Hematopoietic multipotent progenitor cell treated with erythropoietin and hydrocortisone succinate and interleukin-3 and kit ligand, for 17 days (in vitro differentiated cells): ENCODE measurements at places on chromosomes 2 and 18.

GRCh38 chr18:40079786-40080185, 1875.2 kb upstream of the PIK3C3 start:
- DNase-seq: no peak

DNA sequence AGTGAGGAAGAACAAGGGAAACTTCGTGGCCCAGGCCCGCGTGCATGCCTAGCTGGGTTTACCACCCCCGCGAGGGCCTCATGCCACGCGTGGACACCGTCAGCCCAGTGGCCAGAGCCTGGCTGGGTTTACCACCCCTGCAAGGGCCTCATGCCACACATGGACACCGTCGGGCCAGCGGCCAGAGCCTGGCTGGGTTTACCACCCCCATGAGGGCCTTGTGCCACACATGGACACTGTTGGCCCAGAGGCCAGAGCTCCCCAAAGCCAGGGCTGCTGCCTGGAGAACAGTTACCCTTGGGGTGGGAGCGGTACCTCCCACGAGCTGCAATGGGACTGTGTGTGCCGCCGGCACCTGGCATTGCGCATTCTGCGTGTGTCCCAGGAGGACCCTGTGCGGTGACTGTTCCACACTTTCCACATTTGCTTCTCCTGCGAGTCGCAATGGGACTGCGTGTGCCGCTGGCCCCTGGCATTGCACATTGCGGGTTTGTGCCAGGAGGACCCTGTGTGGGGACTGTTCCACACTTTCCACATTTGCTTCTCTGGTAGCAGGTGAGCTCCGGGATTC, 105.6 kb upstream of the CTDP1 start:
- no peak for DNase-seq

DNA sequence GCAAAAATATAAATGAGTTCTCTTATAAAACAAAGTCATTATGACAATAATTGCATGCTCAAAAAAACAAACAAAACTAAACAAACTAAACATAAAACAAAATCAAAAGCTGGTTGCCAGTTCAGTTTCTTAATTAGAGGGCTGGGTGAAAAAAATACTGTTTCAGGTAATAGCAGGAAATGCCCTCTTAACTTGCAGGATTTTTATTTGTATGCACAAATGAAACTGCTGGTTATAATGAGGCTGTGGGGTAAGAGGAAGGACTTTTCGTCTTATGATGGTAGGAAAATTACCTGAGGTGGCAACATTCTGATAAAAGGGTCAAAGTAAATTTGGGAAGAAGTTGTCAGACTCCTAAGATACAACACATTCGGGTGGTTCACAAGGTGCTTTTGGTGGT, 21.5 kb upstream of the CDKL4 start:
- no peak for DNase-seq

DNA sequence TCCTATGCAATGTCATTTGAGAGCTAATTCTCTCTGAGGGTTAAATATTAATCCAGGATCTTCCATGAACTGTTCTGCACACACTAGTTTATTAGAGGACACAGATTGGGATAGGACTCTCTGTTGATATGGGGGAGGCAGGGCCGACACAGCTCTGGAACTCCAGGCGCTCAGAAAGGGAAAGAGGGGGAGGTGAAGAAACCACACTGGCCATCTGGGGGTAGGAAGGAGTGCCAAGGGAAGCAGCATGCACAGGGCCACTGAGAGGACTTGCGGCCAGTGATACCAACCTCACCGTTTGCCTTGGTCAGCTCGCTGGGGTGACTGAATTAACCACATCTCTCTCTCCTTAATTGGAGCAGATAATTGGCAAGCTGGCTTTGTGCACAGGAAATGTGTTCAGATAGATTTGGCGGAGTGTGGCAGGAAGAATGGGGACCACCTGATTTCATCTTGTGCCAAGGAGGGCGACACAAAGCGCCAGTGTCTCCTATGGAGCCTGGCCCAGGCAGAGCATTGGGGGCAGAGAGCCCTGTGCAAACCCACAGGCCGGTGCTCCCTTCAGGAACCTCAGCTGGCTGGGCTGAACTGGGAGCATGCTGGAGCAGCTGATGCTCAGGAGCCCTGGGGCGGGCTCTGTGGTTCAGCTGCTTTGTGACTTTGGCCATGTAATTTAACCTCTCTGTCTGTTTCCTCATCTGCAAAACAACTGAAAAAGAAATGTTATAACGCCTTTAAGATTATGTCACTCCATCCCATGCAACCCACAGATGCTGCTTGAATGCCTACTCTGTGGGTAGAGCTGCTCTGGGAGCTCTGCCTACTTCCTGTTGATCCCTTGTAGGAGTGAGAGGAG, 114.7 kb upstream of the STON1 start:
- no peak for DNase-seq

DNA sequence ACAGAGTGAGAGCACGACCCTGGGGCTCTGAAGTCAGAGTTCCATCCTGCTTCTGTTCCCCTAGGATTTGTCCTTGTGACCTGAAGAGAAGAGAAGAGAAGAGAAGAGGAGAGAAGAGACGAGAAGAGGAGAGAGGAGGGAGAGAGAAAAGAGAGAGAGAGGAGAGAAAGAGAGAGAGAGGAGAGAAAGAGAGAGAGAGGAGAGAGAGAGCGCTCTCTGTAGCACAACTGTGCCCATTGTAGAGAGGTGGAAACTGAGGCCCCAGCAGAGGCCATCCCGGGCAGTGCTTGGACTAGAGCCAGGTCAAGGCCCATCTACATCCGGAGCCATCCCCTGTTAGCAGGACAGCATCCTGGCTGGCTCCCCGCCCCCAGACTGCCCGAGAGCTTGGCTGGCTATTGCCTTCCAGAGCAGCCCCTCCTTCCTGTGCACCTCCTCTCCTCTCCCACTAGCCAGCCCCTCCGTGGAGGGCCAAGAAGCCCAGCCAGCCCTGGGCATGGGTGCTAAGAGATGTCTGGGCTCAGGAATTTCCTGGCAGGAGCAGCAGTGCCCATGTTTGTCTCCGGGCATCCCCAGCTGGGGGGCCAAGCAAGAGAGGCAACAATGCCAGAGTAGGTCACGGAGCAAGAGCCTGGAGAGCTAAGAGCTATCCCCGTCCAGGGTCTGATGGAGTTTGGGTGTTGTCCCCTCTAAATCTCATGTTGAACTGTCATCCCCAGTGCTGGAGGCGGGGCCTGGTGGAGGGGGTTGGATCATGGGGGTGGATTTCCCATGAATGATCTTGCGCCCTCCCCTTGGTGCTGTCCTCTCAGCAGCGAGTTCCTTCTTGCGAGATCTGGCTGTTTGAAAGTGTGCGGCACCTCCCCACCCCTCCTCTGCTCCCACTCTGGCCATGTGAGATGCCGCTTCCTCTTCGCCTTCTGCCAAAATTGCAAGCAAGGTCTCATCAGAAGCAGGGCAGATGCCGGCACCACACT, 18.2 kb upstream of the GPR55 start:
- no peak for DNase-seq

- DNase-seq: no peak
These were observed 1.8 kb downstream of the ZFP36L2 start for GRCh38 chr2:43224571-43225092.

GRCh38 chr2:240566203-240567136, 1.8 kb upstream of the RNPEPL1 start:
- peak; percentile 94 for DNase-seq

- DNase-seq: no peak
These were observed 486.4 kb upstream of the SPRED2 start for GRCh38 chr2:65918760-65919187.

DNA sequence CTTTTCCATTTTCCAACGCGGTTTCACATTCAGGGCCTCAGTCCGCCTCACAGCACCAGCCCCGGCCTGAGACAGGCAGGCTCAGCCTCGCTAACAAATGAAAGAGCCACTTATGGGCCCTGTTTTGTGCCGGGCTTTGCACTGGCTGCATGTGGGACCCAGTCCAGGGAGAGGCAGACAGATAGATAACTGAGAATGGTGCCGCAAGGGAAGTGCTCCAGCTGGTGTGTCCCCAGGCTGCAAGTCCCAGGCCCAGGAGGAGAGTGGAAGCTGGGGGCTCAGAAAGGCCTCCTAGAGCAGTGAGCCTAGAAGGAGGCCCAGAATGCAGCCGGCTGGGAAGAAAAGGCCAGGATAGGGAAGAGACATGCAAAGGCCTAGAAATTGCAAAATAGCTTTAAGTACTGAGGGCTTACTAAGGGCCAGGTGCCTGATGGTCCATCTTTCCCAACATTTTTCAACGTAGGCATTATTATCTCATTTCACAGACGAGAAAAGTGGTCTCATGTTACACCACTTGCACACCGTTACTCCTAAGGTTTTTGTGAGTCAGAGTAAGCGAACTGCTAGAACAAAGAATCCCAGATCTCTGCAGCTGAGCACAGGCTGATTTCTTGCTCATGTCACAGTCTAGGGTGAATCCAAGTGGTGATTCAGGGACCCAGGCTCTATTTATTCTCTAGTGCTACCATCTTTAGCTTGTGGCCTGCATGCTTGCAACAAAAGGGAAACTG, 26.0 kb downstream of the ADRA2B start:
- no peak for DNase-seq

DNA sequence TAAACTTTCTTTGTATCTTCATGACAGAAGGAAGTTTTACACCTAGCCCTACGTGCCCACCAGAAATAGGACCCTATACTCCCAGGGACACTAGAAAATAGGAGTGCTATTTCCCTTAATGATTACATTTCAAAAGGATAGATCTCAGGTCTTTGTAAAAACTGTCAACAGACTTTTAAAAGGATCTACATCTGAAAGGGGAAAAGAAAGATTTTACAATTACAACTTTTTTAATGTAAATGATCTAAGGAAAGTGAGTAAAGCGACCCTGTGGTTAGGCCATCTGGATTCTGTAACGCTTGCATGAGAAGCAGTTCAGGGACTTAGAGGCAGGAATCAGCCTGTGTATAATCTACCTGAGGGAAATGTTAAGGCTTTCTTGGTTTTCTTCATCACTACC, 431.8 kb upstream of the MC4R start:
- no peak for DNase-seq

DNA sequence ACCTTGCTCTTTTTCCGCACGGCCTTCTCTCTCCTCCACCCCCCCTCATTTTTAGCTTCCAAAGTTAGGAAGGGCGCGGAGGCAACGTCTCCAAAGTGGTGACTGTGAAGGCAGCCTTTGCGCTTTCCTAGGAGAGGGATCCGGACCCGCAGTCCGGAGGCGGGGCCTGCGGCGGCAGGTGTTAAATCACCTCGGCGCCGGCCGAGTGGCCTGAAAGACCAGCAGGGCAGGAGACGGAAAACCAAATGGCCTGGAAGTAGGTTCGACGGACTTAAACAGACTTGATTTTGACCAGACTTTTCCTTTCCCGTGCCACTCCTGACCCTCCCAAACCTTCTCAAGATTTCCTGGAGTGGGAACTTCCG, 615 bp downstream of the GORASP2 start:
- peak; percentile 59 for DNase-seq

GRCh38 chr2:172103471-172104272, 972 bp upstream of the DLX2 start:
- DNase-seq: peak; percentile 79

GRCh38 chr2:231213931-231214642, 15.7 kb downstream of the ARMC9 start:
- no peak for DNase-seq

DNA sequence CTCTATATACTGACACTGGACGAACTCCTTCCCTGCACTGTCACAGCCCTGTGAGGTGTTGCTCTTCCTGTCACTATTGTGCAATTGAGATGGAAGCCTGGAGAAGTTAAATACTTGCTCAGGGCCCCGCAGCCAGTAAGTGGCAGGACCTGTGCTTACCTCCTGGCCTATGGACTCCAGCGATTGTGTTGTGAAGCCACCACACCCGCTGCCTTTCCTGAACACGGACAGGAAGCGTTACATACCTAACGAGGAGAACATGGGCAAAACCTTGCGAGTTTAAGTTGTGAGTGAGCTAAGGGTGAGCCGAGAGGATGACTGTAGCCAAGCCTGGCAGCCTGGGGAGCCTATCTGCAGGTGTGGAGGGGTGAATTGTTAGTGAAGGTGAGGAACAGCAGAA, 26.1 kb downstream of the RAB31 start:
- no peak for DNase-seq

DNA sequence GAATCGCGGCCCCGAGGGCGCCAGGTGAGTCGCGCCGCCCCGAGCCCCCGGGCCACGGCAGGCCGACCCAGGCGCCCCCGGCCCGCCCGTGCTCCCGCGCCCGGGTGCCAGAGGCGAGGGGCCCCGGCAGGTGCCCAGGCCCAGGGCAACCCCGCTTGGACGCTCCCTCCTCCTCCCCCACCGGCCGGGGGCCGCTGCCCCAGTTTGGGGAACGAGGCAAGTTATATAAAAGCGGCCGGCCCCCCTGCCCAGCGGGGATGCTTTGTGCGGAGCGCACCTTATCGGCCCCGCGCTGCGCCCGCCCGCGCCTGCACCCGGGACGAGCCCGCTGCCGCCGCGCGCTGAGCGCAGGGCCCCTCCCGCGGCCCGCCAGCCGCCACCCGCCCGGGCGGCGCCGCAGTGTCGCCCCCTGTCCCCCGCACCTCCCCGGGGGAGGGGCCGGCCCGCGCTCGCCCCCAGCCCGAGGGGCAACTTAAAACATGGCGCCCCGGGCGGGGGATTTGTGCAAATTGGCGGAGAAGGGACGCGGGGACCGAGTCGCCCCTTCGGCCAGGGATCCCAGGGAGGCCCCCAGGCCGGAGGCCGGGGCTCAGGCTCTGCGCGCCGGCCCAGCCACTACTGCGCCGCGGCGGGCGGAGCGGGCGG, 639 bp downstream of the EPB41L3 start:
- no peak for DNase-seq

GRCh38 chr18:72539901-72540300, 4.2 kb downstream of the CBLN2 start:
- no peak for DNase-seq

GRCh38 chr2:201128033-201128432, 12.1 kb downstream of the CFLAR start:
- DNase-seq: no peak

- no peak for DNase-seq
These were observed 415.1 kb upstream of the MAP2 start for GRCh38 chr2:209008636-209009287.

- DNase-seq: no peak
These were observed 654 bp upstream of the ASB1 start for GRCh38 chr2:238425979-238426567.

GRCh38 chr2:30684516-30684915, 122.7 kb downstream of the CAPN13 start:
- no peak for DNase-seq

DNA sequence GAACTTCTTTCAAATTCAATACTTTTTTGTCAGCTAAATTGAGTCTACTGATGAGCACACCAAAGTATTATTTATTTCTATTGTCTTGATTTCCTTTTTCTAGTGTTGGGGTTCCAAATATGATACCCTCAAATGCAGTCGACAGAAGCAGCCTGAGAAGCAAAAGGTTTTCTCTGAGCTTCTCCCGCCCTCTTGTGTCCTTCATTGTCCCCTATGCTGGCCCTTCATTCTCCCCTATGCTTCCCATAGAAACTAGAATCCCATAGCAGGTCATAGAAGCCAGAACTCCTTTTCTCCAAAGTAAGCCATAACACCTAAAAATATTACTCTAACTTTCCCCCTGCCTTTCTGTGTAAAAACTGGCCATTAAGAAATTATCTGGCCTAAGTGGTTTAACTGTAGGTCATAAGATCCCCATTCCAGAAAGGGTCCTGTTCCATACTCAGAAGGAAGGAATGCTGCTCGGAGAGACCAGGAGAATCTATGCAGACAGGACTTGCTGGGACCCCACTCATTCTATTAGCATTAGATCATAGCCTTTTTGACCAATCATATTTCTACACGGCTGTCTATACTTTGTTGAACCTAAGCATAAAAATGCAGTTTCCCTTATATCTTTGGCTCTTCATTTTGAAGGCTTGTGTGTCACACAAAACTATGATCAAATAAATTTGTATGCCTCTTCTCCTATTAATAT, 764.6 kb upstream of the PKDCC start:
- DNase-seq: no peak

GRCh38 chr2:67445652-67446268, 48.6 kb downstream of the ETAA1 start:
- DNase-seq: no peak
